ENCODE measurements at places on chromosomes 7 and 10.

DNA sequence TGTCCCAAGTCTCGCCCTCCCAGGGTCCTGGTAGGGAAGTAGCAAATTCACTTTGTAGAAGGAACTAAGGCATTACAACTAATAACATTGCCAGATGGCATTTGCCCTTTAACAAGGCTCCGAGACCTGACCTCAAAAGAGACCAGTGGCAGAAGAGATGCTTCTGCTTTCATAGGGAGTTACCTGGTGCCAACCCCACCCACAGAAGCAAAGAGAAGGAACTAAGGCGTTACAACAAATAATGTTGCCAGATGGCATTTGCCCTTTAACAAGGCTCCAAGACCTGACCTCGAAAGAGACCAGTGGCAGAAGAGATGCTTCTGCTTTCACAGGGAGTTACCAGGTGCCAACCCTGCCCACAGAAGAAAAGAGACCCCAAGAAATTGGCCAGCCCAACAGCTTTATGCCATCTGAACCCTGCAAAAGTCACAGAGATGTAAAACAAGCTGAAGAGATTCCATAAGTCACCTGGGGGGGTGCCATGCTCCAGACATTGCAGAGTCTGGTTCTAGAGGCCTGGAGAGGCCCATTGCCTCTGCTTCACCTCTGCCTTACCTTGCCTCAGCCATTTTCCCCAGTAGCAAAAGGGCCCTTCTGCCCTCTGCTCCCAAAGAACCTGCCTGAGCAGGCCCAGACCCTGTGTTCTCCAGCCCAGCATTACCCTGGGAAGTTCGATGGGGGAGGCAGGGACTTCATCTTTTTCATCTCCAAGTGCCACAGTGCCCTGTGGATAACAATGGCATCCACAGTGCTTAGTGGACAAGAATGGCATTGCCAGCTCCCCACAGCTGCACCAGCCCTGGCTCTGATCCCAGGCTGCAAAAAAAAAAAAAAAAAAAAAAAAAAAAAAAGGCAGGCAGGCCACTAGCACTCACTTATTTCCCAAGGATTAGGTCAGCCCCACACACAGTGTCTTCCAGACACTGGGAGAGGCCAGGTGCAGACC lies 179.5 kb upstream of the PLXNA4 start:
- DNase-seq, result no peak

DNA sequence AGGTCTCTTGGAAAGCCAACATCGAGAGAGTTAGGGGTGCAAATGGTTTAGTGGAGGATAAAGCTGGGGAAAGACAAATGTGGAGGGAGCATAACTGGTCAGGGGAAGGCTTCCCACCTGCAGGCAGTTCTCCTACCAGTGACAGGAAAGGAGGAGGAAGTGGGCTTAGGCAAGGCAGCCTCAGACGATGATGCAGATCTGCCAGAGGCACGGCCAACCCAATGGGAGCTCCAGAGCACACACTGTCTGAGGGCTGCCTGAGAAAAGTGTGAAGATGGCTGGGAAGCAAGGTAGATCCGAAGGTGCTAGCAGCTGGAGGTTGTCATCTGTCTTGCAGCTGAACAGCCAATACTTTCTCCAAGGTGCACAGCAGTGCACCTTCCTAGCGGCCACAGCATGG lies 178.8 kb downstream of the C7orf25 start:
- DNase-seq, result no peak

DNA sequence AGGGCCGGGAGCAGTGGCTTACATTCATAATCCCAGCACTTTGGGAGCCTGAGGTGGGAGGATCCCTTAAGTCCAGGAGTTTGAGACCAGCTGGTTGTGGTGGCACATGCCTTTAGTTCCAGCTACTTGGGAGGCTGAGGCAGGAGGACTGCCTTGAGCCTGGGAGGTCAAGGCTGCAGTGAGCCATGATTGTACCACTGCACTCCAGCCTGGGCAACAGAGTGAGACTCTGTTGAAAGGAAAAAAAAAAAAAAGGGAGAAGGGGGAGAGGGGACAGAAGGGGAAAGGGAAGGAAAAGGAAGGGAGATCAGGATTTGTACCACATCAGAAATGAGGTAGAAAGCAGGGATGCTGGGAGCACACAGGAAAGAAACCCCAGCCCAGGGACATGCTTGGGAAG lies 38.7 kb upstream of the SVOPL start:
- no peak for DNase-seq

- DNase-seq, result no peak
Observed at GRCh38 chr7:40584667-40585433, 450.0 kb downstream of the SUGCT start.

DNA sequence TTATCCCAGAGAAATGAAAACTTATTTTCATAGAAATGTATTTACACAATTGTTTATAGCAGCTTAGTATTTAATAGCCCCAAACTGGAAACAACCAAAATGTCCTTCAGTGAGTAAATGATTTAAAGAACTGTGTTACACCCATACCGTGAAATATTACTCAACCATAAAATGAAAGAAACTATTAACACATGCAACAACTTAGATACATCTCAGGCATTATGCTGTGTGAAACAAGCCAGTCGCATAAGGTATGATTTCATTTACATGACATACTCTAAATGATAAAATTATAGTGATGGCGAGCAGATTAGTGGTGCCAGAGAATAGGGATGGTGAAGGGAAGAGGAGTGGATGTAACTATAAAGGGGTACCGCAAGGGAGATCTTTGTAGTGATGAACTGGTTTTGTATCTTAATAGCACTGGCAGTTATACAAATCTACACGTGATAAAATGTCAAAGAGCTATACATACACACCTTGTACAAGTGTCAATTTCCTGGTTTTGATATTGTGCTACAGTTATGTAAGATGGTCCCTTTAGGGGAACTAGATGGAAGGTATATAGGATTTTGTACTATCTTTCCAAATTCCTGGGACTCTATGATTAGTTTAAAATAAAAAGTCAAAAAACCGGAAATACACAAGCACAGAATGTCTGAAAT lies 40.5 kb downstream of the MACC1 start:
- no peak for DNase-seq

DNA sequence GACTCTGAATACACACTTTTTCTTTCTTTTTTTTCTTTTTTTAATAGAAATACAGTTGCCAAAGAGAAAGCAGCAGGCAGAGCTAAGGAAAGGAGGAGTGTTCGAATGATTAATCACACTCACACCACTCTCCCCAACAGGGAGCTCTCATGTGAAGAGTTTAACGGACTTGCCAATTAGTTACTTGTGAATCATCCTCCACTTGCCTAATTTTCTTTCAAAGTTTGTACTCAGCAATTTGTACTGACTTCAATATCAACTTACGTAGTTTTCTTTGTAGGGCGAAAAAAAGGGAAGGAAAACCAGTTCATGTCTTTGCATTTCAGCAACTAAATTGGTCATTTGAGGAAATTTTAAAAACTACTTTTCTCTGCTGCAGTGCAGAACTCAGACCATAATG lies 109.2 kb downstream of the PIP4K2A start:
- no peak for DNase-seq

Measured in central memory CD8-positive, alpha-beta T cell (primary cell).